ELR (cell line): ENCODE measurements at places on chromosomes 2 and 18.

- DNase-seq: no peak
Observed at GRCh38 chr2:86065512-86065911, 40.2 kb downstream of the POLR1A start.

GRCh38 chr18:37450434-37451132, 115.0 kb downstream of the CELF4 start:
- no peak for DNase-seq

DNA sequence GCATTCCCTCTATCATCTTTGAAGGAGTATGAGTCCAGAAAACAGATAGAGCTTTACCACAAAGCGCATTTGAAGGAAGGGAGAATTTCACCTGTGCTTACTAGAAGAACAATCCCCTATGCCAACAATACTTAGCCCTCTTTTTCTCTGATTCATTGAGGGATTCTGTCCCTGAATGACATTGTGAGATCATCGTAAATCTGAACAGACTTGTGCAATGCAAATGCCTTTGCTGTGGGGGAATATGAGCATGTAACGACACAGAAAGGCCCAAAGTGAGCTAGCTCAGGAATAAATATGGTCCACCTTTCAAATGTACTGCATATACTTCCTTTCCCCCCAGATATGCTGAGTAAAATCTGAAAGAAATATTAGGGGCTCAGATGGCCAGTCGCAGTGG, 67.6 kb downstream of the SCN1A start:
- DNase-seq: no peak

GRCh38 chr2:127637725-127638252, 8.2 kb upstream of the GPR17 start:
- peak; percentile 97 for DNase-seq

DNA sequence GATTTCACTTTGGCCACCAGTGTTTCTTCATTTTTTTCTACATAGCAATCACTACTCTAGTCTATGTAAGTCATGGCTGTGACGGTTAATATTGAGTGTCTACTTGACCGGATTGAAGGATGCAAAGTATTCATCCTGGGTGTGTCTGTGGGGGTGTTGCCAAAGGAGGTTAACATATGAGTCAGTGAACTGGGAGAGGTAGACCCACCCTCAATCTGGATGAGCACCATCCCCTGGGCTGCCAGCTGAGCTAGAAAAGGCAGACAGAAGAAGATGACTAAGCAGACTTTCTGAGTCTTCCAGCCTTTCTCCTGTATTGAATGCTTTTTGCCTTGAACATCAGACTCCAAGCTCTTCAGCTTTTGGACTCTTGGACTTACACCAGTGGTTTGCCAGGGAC, 265.0 kb upstream of the SLC8A1 start:
- DNase-seq: peak; percentile 96

GRCh38 chr2:54692556-54692955, 30.9 kb upstream of the EML6 start:
- no peak for DNase-seq

GRCh38 chr2:49113046-49113445, 41.3 kb downstream of the FSHR start:
- DNase-seq: no peak

- DNase-seq: no peak
Observed at GRCh38 chr2:195848119-195848899, 191.3 kb downstream of the SLC39A10 start.

- peak; percentile 61 for DNase-seq
Observed at GRCh38 chr2:174336501-174337336, 2.0 kb downstream of the SP9 start.

DNA sequence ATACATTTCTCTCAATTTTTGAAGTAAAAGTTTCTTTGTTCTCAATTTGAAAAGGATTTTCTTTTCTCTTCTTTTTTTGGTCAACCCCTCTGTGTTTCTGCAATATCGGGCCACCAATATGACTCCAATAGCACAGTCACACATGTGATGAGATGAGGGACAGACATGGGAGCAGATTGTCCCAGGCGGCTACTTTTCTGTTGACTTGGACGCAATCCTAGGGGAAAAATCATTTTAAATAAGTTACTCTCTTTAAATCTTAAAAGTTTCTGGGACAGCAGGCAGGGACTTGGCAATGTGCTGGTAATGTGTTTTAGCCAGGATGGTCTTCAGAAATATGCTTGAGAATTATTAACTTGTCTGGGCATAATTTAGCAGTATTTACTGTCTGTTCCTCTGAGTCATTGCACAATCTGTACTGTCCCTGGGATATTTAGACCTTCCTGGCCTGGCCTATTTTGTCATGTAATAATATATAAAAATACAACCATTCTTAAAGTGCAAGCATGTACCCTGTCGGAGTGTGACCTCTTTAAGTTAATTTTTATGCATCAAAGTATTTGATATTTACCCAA, 388.5 kb upstream of the FANCL start:
- no peak for DNase-seq
